ENCODE measurements at places on chromosomes 16 and 17.
A peak's percentile ranks its signal among the peaks of the same experiment; 100 is the strongest.

GRCh38 chr17:4679658-4680057 is 24.3 kb downstream of the PELP1 start:
- DNase-seq, result no peak

- no peak for DNase-seq
Observed at GRCh38 chr16:9738690-9739089, 443.5 kb downstream of the GRIN2A start.

DNA sequence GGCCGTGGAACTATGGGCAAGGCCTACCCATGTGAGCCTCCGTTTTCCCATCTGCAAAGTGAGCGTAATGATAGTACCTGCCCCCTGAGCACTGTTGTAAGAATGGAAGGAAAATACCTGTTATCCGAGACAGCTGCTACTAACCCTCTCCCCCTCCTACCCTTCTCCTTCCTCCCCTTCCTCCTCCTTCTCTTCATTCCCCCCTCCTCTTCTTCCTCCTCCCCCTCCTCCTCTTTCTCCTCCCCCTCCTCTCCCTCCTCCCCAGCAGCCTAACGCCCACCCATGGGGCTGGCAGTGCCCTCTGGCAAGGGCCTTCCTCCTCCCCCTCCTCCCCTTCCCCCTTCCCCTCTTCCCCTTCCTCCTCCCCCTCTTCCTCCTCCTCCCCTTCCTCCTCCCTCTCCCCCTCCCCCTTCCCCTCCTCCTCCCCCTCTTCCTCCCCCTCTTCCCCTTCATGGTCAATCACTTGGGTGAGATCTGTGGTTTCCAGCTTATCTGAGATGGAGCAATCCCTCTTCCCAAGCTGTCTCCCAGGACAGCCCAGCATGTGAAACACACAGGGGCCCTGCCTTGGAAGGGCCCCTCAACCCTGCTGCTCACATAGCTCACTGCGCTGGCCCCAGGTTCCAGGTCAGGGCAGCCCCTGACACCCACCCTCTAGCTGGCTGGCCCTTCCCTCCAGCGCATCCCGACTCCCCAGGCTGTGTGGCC is 6.4 kb downstream of the ZFPM1 start:
- DNase-seq, result no peak

DNA sequence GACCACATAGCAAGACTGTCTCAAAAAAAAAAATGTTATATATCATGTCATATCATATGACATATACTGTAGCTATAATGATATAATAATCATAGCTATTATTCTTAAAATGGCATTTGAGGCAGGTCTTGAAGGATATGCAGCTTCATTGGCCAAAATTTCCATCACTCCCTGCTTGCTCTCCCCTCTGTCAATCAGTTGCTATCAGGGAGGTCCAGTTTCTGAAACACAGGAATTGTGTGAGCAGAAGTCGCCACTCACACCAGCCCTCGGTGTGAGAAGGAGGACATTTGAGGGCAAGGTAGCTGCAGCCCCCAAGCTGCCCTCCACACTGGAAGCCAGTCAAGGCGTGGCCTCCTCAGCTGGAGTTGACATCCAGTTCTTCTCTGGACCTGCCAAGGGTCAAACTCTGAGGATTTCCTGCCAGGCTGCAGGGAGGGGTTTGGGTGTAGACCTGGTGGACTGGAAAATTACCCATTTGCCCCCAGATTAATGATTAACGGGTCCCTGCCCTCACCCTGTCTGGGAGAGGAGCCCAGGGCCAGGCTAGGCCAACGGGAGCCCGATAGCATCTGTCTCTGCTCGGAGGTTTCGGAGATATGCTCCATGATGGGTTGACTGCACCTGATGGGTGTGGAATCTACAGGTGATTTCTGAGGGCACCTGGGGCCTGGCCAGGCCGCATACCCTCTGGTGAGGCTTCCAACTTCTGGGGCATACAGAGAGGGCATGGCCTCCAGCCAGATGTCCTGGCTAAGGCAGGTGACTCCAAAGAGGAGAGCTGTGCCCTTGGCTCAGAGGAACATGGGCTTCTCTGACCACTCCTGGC is 18.8 kb downstream of the WNT9B start:
- DNase-seq, result no peak

DNA sequence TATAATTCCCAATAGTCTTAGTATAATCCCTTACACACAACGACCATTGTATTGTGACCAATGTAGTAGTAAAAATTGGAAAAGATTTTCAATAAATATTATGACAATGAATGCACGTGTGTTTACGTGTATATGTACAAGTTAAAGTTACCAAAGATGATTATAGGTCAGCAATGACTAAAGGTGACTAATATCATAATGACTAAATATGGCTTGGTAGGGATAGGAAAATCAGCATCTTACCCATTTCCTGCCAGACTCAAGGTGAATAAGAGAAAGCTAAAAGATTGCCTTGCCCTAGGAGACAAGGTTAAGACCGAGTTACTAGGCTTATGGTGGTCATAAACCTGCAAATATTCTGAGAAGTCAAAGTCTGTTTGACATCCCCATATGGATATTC is 34.4 kb downstream of the CPD start:
- DNase-seq, result no peak

- DNase-seq, result no peak
Observed at GRCh38 chr16:64363039-64363438, 758.8 kb downstream of the CDH11 start.

GRCh38 chr17:50206604-50207293 is 5.3 kb upstream of the COL1A1 start:
- DNase-seq, result no peak

DNA sequence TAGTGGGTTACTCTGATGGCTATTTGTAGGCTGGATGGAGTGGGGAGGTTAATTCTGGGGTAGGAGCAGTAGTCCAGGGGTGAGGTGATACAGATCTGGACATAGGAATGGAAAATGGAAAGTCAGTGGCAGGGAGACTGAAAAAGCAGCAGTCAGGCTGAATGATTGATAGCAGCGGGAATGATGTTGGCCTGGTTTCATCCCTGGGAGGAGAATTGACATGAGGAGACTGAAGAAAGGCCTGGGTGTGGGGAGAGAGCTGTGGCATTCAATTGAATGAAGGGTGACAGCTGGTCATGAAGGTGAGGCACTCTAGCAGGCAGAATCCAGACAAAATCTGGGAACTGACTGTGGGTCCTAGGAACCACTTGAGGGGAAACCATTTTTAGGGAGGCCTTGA is 34.7 kb upstream of the CLEC18A start:
- no peak for DNase-seq

- no peak for DNase-seq
Observed at GRCh38 chr17:81429821-81430551, 34.7 kb downstream of the BAHCC1 start.

- no peak for DNase-seq
Observed at GRCh38 chr16:50778284-50779163, 36.6 kb downstream of the CYLD start.

- no peak for DNase-seq
Observed at GRCh38 chr16:84079664-84080063, 37.1 kb upstream of the SLC38A8 start.

DNA sequence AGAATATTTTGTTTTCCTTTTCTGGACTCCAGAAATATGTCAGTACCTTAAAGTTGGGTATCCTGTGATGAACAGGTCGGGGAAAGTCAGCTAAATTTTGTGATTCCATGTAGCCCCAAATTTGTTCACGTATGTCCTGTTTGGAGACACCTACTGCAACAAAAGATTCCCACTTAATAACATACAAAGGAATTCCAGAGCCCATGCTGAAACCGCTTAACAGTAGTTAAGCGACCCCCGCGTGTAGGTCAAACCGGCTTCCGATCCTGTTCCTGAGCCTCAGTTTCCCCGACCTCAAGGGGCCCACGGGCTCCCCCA is 477 bp downstream of the MTHFSD start:
- no peak for DNase-seq

DNA sequence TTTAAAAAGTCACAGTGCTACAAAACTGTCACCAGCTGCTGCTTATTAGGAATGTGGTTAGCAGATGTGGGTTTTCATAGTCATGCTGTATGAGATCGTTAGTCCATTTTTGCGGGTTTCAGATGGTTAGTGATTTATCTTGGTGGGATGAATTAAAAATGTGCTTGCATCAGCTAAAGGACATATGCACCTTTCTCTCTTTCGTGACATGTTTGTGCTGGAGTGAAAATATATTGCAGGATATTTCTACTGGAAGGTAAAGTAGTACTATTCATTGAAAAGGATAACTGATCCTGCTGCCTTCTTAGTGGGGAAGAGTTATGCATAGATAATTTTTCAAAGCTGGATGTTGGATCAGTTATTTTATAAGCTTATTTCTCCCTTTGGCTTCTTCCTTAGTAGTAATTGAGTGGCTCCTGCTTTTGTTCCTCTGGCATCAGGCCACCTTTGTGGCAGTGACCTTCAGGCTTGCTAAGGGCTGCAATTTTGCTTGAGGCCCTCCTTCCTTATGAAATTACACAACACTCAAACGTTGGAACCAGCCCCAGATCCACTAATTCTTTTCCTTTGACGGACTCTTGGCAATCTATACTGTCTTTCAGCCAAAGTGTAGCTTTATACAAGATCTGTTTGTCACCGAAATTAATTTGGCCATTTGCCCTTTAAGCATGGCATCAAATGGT is 7.5 kb upstream of the SNTB2 start:
- no peak for DNase-seq

GRCh38 chr16:89668790-89669158 is 11.1 kb downstream of the SPATA33 start:
- DNase-seq, result no peak

DNA sequence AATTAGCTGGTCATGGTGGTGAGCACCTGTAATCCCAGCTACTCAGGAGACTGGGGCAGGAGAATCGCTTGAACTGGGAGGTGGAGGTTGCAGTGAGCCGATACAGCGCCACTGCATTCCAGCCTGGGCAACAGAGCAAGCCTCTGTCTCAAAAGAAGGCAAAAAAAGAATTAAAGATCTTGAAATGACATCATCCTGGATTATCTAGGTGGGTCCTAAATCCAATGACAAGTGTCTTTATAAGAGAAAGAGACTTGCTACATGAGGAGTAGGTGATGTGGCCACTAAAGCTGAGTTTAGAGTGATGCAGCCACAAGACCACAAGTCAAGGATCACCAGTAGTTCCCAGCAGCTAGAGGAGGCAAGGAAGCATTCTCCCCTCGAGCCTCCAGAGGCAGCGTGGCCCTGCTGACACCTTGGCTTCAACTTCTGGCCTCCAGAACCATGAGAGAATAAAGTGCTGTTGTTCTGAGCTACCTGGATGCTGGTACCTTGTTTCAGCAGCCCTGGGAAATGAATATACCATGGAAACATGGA is 15.8 kb downstream of the CIITA start:
- DNase-seq, result no peak

DNA sequence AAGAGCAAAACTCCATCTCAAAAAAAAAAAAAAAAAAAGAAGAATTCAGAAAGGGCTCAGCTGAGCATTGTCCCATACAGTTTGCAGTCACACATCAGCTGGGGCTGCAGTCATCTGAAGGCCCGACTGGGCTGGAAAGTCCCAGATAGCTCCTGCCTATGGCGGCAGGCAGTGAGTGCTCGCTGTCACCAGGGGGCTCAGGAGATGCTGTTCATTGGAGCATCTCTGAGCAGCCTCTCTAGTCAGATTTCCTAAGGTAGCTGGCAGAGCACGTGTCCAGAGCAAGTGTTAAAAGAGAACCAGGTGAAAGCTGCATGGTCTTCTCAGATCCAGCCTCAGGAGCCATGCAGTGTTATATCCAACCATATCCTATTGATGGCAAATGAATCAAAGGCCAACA is 75.8 kb downstream of the WSCD1 start:
- DNase-seq, result no peak

- DNase-seq, result no peak
Observed at GRCh38 chr16:16163571-16163970, 59.7 kb downstream of the ABCC6 start.

GRCh38 chr16:57741660-57742191 is 6.2 kb downstream of the KATNB1 start:
- DNase-seq, result no peak

DNA sequence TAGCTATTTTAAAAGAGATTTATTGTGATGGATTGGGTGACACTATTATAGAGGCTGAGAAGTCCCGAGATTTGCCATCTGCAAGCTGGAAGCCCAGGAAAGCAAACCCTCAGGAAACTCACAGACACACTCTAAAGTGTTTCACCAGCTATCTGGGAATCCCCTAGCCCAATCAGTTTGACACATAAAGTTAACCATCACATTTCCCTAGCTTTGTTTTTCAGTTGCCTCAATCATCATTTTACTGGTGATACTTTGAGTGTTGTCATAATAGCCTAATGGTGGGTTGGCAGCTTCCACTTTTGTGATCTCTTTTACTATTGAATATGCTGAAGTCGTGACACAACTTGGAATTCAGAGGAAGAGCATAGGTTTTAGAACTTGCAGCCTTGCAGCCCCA is 1.8 kb downstream of the SGF29 start:
- peak; percentile 15 for DNase-seq

GRCh38 chr17:13171790-13172189 is 154.0 kb upstream of the ELAC2 start:
- DNase-seq, result no peak

DNA sequence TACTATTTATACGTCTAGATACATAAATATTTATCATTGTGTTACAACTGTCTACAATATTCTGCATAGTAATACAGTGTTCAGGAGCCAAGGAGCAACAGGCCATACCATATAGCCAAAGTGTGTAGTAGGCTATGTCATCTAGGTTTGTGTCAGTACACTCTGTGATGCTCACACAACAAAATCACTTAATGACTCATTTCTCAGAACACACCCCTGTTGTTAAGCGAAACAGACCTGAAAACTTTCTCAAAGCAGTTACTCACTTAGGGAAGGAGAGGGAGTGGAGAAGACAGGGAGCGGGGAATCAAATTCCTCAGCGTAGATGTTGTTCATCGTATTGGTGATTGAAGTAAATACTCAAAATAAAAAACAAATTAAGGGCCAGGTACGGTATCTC is 269.5 kb downstream of the STX8 start:
- no peak for DNase-seq

DNA sequence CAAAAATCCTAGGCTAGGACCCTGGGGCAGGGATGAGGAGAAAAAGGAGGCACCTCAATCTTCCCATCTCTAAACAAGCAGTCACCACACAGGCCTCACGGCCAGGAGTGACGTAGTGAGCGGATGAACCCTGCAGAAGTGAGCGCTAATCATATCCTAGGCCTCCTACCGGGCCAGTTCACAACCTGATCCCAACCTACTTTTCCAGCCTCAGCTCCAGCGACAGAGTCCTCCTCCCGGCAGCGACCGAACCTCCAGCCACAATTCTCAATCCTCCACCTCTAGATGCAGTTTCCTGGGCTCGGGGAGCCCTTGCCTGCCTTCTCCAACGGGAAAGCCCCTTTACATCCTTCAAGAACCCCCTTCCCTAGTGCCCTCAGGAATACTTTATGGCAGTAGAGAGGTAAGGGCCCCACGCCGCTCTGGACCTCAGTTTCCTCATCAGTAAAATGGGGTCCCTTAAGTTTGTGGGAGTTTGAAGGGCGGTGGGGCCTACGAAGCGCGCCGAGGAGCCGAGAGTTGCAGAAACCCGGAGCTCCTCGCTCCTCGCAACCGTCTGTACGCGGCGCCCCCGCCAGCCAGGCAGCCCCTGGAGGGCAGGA is 1.4 kb downstream of the ZNF668 start:
- peak; percentile 55 for DNase-seq

- no peak for DNase-seq
Observed at GRCh38 chr17:45291171-45291805, 25.5 kb downstream of the MAP3K14 start.

Measured in activated CD4-positive, alpha-beta T cell treated with anti-CD3 and anti-CD28 coated beads, Interleukin-2, amount 50 U/mL, for 48 hours (primary cell).